ENCODE measurements at places on chromosomes 5 and 9. TPM values are rescaled to one million over a fixed set of nuclear protein-coding genes. Genes with fewer than 3 reads are reported as not detected.

GALNT12 gene
- total RNA-seq: 16.1 TPM

BARHL1 gene
- total RNA-seq: not detected

NOXA1 gene
- 2.7 TPM for total RNA-seq

PCDH12 gene
- total RNA-seq: 8.7 TPM

CDC20B gene
- not detected for total RNA-seq

SLC6A19 gene
- total RNA-seq: 0.09 TPM

GLRA1 gene
- not detected for total RNA-seq

CAVIN4 gene
- total RNA-seq: 0.51 TPM

KIAA0825 gene
- 4.7 TPM for total RNA-seq

SOWAHA gene
- total RNA-seq: not detected

FOXI1 gene
- total RNA-seq: not detected

CCNI2 gene
- not detected for total RNA-seq

TAS2R1 gene
- total RNA-seq: not detected

ADAMTS16 gene
- 0.05 TPM for total RNA-seq

NR4A3 gene
- 49.8 TPM for total RNA-seq

LCN9 gene
- total RNA-seq: not detected

ACTBL2 gene
- total RNA-seq: not detected

PKD2L2 gene
- 0.29 TPM for total RNA-seq

PCDHGA8 gene
- total RNA-seq: 2.4 TPM

TMC1 gene
- 0.69 TPM for total RNA-seq

NIPAL4 gene
- 0.52 TPM for total RNA-seq

SLC4A9 gene
- total RNA-seq: not detected

SLC36A3 gene
- not detected for total RNA-seq

TPRN gene
- 8.8 TPM for total RNA-seq

CCL28 gene
- 4.8 TPM for total RNA-seq

CDO1 gene
- total RNA-seq: 4.1 TPM

FAXDC2 gene
- total RNA-seq: 30.1 TPM

RAB24 gene
- total RNA-seq: 18.6 TPM

SHOC1 gene
- not detected for total RNA-seq

GDNF gene
- total RNA-seq: 0.62 TPM

RHOBTB3 gene
- 40.2 TPM for total RNA-seq

PCDHGA10 gene
- 5.7 TPM for total RNA-seq

ALAD gene
- total RNA-seq: 33.1 TPM

COL15A1 gene
- total RNA-seq: 129 TPM

ADAMTS19 gene
- total RNA-seq: not detected

PCDHGC5 gene
- total RNA-seq: 2.3 TPM

IL5 gene
- not detected for total RNA-seq

TXNDC8 gene
- not detected for total RNA-seq

HINT1 gene
- total RNA-seq: 156 TPM

QRFP gene
- total RNA-seq: not detected

ZBTB26 gene
- total RNA-seq: 5.8 TPM

UBE2QL1 gene
- 3.3 TPM for total RNA-seq

TGFBI gene
- total RNA-seq: 286 TPM

ZNF622 gene
- 18.7 TPM for total RNA-seq

RASEF gene
- total RNA-seq: 1.00 TPM

TAF11L10 gene
- not detected for total RNA-seq

PPP2R2B gene
- 53.1 TPM for total RNA-seq

WDR36 gene
- 22.3 TPM for total RNA-seq

SLC22A5 gene
- 9.6 TPM for total RNA-seq

NRARP gene
- 5.6 TPM for total RNA-seq

AGGF1 gene
- 17.6 TPM for total RNA-seq

PTPRD gene
- total RNA-seq: 21.4 TPM

FAM169A gene
- 0.65 TPM for total RNA-seq

TRIM23 gene
- total RNA-seq: 15.1 TPM

ADAMTS12 gene
- total RNA-seq: 5.9 TPM

IL13 gene
- 0.29 TPM for total RNA-seq

FGF1 gene
- total RNA-seq: 2.3 TPM

TENT4A gene
- total RNA-seq: 20.8 TPM

SLCO6A1 gene
- not detected for total RNA-seq

Measured in posterior vena cava (tissue), 2 donors.